Stimulated activated CD8-positive, alpha-beta memory T cell treated with anti-CD3 and anti-CD28 coated beads, Interleukin-7, amount 100 ng/mL, for 1 hour (primary cell): ENCODE measurements at places on chromosomes 7 and 10.

- DNase-seq: no peak
These were observed 29.5 kb downstream of the SLC26A4 start for GRCh38 chr7:107690084-107690483.

DNA sequence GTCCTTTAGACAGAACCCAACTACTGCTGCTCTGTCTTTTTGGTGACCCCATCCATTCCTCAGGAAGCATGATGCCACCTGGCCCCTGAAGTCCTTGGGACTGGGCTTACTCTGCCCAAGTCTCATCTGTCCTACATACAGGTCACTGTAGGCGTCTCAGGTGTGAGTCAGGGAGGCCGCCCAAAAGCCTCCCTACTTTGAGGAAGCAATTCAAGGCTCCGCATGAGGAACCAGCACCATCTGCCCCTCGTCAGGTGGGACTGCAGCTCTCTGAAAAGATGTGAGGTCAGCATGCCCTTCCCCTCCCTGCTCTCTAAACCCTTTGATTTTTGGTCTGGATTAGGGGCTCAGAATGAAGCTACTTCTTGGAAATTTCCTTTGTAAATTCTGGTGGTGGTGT lies 354.8 kb downstream of the CXCL12 start:
- no peak for DNase-seq

DNA sequence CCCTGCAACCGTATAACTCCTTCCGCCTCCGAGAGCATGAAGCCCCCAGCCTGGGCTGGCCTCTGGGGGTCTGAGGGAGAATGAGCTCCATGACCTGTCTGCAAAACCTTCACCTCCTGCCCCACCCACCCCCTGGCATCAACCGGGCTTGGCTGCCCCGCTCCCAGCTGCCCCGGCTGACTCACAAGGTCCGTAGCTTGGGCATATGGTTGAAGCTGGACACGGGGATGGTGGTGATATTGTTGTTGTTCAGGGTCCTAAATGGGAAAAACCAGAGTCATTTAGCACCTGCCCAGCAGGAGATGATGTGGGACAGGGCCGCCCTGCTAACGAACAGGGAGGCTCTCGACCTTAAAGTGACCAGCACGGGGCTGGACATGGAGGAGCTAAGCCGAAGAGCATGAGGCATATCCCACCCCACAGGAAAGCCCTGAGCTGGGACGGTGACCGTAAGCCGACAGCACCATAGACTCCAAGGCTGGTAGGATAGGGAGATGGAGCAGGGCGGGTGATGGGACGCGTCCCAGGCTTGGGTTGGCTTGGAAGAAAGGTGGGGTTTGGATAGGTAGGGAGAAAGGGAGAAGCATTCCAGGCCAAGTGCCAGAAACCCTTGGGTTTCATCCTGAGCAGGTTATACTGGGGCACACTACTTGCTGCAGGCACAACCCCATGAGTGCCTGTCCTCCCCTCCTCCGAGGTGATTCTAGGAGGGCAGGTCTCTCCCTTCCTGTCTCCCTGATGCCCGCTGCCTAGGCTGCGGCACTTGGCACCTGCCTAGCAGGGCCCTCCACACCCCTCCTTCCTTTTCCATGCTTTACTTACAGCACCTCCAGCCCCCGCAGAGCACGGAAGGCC lies 121.5 kb downstream of the SLIT1 start:
- no peak for DNase-seq

DNA sequence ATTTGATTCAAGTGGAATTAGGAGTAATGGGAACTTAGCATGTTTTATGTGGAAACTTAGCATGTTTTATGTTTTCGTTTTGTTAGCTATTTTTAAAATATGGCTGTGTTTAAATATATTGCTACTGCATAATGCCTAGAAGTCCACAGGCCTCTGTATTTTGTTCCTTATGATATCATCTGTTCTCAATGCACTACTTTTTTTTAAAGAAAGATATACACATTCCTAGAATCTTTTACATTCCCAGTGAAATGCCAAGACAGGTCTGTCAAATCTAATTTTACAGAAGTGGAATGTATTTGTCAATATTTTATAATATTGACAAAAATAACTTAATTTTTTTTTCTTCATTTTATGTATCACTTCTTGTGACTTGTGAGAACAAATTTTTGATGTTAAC lies 51.6 kb downstream of the ST7 start:
- no peak for DNase-seq

- DNase-seq: no peak
These were observed 31.7 kb downstream of the ASB4 start for GRCh38 chr7:95517458-95517857.

DNA sequence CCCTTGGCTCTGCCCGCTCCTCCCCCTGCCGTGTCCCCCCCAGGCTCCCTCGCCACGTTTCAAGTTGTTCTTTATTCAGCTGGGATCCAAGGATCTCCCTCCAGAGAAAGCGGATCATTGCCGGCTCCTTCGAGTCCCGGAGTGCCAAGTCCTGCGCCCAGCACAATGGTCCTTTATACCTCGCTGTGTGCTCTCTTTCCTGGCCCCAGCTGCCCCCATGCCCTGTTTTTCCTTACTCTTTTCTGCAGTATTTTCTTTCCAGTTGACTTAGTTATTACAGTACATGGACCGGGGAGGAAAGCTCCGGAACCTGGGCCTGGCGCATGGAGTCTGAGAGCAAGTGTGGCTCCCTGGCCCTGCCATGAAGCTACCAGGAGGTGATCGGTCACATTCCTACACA lies 88.1 kb upstream of the KMT2C start:
- no peak for DNase-seq
